ENCODE measurements at places on chromosomes 5 and 9. TPM values are rescaled to one million over a fixed set of nuclear protein-coding genes. Genes with fewer than 3 reads are reported as not detected.

Gene DDX4
- not detected for polyA plus RNA-seq

Gene PLAC8L1
- 0.27 TPM for polyA plus RNA-seq

Gene PCSK5
- 6.1 TPM for polyA plus RNA-seq

Gene SPATA6L
- polyA plus RNA-seq, result 1.2 TPM
